ENCODE measurements at places on chromosomes 5 and 9. TPM values are rescaled to one million over a fixed set of nuclear protein-coding genes. Genes with fewer than 3 reads are reported as not detected.

- peak; percentile 70 for DNase-seq
Observed at GRCh38 chr9:2174306-2174705, 159.2 kb downstream of the SMARCA2 start.

Gene STK32A
- 36.3 TPM for total RNA-seq

DNA sequence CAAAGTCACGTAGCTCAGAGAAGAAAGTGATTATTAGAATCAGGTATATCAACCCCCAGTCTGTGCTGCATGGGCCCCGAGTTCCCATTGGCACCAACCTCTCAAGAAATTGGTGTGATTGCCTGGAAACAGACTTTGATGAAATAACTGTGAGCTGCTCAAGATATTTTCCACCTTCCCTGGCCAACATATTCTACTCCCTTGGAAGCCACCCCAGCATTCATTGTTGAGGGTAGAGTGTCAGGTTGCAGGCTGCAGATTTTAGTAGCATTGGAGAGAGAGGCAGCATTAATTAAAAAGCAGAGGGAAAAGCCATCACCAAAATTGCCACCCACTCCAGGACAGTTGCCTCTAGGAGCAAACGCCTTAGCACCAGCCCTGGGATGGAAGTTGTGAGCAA, 154.2 kb upstream of the TNPO1 start:
- DNase-seq: no peak

DNA sequence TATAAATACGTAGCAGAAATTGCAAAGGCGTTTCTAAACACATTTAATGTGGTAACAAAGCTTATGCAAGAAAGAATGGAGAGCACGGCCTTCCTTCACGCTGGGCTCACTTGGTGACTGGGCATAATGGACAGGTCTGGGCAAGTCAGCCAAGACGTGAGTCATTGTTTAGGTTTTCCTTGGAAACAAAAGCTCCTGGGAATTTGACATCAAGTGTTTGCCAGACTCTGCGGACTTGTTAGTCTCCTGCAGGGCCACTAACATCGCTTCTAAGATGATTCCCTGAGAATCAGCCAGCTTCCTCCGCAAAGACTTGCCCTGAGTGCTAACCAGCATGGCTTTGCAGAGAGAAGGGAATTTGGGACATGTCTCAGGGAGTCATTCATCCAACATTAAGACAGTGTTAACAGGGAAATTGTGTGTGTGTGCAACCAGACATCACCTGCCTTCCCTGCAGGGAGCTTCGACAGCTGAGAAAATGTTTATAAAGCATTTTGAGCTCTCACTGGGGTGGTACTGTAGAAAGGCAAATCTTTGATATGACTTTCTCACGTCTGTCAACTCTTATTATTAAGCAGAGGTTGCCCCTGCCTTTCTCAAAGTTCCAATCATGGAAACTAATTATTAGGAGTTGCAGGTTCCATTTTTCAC, 182.5 kb downstream of the NTRK2 start:
- peak; percentile 77 for DNase-seq

- peak; percentile 9 for DNase-seq
Observed at GRCh38 chr5:106766916-106767315, 903.8 kb downstream of the EFNA5 start.

DNA sequence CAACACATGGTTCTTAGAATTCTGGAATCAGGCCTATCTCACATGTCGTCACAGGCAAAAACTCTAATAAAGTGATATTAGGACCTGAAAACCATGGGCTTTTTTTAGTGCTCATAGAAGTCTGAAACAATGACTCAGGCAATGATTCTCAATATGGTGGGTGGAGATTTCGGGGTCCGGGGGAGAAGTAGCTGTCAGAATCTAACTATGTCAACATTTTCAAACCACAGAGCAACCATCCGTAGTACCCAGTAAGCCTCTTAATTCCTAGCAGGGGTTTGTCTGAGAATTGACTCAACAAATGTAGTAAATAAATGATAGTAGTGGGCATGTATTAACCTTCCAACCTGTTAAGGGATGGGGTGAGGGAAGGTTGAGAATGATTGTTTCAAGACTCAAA, 2.6 kb downstream of the AMACR start:
- no peak for DNase-seq

- no peak for DNase-seq
Observed at GRCh38 chr5:126754609-126755008, 22.3 kb upstream of the LMNB1 start.

DNA sequence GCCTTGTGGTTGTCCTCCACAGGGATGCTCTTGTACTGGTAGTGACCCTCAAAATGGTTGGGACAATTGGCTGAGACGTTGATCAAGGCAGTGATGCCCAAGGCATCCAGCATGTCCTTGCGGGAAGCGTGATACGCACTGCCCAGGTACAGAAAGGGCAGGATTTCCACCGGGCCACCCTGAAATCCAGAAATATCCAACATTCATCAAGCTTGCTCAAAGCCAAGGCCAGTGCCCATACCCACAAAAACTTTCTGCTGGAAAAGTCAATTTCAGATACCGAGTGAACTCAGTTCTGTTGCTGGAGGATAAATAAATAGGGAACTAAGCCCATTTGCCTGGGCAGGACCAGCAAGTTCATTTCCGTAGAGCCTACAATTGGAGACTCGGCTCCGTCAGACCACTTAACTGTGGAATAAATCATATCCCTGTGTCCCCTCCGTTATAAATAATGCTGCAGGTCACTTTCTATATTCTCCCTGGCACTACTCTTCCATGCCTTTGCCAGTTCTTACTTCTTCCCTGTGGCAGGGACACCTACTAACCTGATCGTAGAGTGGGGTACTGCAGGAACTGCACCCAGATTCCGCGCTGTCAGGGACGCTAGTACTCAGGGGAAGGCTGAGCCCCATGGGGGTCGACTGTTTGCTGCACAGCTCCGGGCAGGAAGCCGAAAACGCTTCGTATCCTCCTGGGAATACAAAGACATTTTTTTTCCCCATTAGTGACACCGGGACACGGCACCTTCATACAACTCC, 1.2 kb downstream of the DUSP1 start:
- no peak for DNase-seq

DNA sequence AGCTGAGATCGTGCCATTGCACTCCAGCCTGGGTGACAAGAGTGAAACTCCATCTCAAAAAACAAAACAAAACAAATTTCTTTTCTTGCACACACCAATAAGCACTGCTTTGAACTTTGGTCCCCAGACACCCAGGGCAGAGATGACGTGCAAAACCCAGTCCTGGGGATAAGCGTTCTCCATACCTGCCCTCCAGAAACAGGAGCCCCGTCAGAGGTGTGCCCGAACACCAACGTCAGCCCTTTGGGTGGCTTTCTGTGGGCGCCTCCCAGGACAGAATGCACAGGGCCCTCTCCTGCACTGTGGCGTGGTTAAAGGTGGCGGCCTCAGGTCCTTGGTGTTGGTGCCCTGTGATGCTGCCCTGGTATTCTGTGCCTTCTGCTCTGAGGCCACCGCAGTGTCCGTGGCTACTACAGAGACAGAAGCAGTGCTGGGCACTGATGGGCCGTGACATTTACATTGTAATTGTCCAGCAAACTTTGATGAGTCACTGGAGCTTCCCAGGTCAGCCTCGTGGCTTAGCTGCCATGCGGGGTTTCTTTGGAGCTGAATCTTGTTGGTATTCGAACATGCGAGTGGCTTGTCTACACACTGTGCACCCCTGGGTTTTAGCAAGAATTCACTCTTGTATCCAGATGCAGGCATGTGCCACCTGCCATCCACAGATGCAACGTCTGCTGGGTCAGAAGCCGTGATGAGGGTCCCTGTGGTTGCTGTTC, 9.8 kb downstream of the PPP1R26 start:
- DNase-seq: no peak

DNA sequence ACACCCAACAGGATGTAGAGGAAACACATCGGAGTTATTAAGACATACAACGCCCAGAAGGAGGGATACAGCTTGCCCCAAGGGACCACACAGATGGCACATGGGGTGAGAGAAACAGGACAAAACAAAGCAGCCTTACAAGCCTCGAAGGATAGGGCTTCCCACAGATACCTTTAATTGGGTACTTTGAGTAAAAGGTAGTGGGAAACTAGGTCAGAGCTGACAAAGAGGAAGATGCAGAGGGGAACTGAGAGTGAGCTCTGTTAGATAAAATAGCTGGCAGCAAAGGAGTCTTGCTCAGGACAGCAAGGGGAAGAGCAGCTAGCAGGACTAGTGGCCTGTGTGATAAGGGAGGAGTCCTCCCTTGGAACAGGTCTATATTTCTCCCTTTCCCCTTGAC, 48.2 kb downstream of the OTP start:
- no peak for DNase-seq

GRCh38 chr5:112863549-112863948, 2.5 kb downstream of the SRP19 start:
- no peak for DNase-seq

Gene QRFP
- not detected for total RNA-seq
